ENCODE measurements at places on chromosomes 16 and 17.

DNA sequence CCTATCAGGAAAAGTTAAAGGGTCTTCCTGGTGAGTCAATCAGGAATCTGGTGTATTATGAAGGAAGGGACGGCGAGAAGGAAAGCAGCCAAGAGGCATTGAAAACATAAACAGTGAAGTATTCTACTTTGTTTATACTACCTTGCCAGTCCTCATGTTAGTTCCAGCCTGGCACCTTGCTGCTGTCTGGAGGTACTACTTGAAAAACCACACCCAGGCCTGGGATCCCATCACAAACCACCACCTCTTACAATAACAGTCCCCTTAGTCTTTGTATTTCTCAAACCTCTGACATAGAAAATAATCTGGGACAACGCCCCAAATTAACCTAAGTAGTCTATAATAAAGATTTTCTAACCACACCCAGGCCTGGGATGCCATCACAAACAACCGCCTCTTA is 676.7 kb upstream of the SOX9 start:
- DNase-seq: no peak

- no peak for DNase-seq
Measured at GRCh38 chr17:75722076-75722475, 817 bp downstream of the ITGB4 start.

DNA sequence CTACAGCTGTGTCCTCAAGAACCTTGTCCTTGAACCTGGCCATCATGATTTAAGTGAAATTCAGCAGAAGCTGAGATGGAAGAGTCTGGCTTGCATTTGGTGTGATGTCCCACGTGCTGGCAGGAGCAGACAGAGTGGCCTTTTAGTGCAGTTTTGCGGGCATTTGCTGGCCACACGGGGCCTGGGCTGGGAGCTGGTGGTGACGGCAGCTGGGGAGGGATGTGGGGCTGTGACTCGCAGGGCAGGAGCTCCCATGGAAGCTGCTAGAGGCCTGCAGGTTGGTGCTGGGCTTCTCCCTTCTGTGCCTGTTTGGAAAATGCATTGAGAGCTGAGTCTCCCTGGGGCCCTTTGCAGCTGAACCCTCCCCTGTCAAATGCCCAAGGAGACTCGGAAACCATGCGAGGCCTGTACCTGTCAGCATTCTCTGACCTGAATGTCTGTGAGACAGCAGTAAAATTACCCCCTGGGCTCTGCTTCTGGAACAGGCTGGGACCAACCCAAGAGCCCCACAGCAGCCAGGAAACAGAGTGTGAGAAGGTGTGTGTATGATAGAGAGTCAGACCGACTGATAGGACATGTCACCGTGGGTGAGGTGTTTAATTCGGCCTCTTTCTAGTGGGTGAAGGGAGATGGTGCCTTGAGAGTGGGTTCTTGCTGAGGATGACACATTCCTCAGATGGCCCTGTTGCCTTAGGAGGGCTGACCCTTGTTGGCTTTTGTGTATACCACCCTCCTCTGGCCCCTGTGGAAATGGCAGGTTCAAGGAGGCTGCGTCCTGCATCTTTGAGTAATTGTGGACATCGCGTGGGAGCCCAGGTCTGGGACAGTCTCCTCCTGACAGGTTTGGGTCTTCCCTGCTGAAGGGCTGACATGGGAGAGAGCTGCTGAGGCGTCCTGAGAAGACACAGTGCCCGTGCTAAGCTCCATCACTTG is 145.5 kb downstream of the MSI2 start:
- DNase-seq: no peak

DNA sequence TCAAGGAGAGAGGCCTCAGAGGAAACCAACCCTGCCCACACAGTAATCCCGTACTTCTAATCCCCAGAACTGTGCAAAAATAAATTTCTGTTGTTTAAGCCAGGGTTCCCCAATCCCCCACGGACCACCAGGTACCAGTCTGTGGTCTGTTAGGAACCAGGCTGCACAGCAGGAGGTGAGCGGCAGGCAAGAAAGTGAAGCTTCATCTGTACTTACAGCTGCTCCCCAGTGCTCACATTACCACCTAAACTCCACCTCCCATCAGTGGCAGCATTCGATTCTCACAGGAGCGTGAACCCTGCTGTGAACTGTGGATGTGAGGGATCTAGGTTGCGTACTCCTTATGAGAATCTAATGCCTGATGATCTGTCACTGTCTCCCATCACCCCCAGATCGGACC is 101.1 kb upstream of the CDC42EP4 start:
- DNase-seq: no peak

- DNase-seq: no peak
Measured at GRCh38 chr16:2719328-2720063, 528 bp downstream of the PRSS27 start.

DNA sequence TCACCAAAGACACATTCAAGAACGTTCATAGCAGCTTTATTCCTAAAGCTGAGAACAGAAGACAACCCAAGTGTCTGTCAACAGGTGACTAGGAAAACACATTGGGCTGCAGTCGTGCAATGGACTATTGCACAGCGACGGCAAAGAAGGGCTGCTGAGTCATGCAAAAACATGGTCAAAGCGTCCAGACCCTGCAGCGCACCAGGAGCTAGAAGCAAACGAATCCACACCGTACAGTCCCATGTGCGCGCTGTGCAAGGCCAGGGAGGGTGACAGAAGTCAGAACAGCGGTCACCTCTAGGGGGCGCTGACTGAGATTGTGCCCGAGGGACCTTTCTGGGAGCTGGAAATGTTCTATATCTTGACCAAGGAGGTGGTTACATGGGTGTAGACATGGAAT is 266.4 kb downstream of the MAF start:
- DNase-seq: peak; percentile 66

GRCh38 chr16:84341528-84342295 is 26.6 kb upstream of the ATP2C2 start:
- DNase-seq: no peak

DNA sequence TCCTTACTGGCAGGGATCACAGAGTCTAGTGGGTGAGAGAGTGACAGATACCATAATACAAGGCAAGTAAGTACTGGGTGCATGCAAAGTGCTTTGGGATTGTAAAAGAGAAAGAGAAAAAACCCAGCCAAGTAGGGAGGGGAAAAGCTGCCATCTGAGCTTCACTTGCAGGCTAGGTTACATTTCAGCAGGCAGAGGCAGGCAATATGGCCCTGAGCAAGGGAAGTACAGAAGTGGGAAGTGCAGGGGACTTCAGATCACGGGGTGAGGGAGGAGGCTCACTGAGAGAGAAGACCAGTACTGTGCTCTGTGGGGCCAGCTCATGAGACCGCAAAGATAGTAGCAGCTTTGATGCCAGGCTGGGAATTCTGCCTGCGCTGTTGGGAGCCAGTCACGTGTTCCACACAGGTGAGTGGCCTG is 230.6 kb downstream of the MSI2 start:
- no peak for DNase-seq

DNA sequence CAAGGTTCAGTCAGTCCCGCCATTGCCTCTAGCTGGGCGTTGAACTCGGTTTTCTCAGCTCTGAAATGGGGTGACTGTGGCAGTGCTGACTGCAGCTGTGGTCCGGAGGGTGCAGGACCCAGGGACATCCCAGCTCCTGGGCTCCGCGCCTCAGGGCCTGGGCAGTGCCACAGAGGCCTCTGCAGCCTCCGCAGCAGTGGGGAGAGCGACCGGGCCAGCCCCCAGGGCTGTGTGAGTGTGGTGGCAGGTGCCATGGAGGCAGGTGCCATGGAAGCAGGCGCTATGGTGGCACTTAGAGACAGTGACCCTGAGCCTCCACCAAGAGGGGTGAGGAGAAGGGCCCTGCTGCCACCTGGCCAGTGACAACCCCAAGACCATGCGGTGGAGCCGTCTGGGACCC is 30.9 kb downstream of the ZNF469 start:
- no peak for DNase-seq

DNA sequence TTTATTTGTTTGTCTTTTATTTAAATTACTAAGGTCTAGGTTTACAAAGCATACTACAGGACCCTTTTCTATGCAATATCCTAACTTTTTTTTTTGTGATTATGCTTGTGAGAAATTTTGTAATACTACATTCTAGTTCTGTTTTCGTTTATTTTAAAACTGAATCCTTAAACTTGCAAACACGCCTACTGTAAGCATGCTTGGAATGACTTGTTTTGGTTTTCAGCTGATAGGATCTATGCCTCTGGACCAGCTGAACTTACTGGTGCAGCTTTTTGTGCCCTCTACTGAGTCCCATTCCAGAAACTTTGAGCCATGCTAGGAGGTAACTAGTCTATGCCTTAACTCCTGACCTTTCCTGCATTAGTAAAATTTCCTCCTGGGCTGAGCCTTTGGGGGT is 6.0 kb downstream of the PDP2 start:
- DNase-seq: no peak

- no peak for DNase-seq
Measured at GRCh38 chr16:9003322-9003721, 39.6 kb upstream of the USP7 start.

- peak; percentile 43 for DNase-seq
Measured at GRCh38 chr17:50931144-50931908, 65.2 kb upstream of the TOB1 start.

DNA sequence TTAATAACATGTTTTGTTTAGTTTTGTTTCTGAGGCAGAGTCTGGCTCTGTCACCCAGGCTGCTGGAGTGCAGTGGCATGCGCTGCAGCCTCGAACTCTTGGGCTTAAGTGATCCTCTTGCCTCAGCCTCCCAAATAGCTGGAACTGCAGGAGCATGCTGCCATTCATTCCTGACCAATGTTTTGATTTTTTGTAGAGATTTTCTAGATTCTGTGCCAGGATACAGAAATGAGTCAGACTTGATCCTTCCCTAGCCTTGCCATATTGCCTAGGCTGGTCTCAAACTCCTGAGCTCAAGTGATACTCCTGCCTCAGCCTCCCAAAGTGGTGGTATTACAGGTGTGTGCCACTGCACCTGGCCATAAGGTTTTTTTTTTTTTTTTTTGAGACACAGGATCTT is 17.7 kb downstream of the TAOK1 start:
- DNase-seq: no peak

DNA sequence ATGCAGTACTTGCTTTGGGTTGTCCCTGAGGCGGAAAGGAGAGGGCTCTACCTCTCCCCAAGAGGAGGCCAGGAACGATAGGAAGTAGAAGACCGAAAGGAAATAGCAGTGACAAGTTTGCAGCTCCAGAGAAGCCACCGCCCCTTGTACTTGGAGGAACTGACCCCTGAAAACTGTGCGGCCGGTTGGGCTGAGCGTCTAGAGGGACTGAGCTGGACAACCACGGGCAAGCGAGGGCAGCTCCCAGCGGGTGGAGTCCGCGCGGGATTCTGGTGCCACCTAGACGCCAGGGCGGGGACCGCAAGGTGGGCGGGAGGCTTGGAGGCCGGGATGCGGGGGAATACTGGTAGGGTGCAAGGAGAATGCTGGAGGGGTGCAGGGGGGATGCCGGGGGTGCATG is 1.3 kb upstream of the SLC6A4 start:
- peak; percentile 47 for DNase-seq

DNA sequence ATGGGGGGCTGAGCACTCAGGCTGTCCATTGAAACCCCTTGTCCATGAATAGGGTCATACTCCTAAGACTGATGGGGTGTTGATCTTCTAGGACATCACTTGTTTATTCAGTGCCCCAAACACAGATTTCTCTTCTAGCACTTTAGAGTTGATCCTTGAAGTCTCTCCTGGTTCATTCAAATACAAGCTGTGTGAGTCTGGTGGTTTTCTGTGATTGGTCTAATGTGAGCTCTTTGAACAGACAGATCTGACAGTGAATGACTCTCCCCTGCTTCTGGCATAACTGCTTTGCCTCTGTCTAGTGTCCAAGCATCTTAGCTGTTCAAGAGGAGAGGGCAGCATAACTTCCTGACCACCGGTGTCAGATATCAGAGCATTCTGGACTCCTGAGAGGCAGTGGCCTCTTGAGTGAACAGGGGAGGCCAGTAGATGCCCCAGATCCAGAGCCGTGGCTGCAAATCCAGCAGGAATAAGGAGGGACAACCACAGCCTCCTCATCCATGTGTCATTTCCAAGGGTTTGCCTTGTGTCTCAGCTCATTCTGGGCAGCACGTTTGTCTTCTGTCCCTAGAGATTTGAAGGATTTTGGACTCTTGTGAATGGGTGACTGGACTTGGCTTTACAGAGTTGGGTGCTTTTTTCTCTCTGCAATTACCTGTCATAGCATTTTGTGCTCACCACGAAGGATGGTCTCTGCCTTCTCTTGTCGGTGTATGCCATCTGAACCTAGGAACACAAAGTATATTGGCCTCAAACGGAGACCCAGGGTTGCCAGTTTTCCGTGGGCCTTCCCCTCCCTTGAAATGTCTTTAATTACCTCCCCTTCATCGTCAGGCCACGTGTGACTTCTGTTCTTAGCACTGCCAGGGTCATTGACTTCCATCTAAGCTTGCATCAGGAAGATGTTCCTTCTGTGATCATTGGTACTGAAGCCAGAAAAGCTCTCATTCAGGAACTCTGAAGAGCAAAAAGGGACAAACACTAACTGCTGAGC is 13.9 kb upstream of the CLEC18C start:
- no peak for DNase-seq

DNA sequence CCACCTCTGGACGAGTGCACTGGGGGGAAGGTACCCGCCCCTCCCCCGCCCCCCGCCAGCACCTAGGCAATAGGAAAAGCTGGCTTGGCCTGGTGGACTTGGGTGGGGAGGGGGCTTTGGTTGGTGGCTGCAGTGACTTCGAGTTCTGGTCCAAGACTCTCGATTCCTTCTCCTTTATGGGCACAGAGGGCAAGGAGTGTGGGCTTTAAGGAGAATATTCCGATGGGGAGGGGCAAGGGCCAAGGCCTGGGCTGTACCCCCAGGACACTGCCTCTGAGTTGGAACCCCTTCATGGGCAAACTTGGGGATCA is 409 bp downstream of the ACSF2 start:
- no peak for DNase-seq

DNA sequence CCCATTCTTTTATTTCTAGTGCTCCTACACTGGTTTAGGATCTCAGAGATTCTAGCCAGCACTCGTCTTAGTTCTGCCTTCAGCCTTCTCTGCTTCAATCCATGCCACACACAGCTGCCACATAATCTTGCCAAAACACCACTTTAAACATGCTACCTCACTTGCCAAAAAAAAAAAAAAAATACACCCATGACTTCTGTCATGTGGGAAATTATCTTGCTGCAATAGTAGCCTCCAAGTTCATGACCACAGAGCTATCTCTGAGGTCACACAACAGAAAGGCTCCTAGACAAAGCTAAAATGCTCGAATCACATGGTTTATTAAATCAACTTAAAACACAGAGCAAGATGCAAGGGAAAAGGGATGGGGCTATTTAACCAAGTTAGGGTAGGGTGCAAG is 18.1 kb downstream of the FZD2 start:
- DNase-seq: no peak

GRCh38 chr17:74351552-74352210 is 10.0 kb downstream of the BTBD17 start:
- no peak for DNase-seq

Measured in activated CD4-positive, alpha-beta T cell treated with anti-CD3 and anti-CD28 coated beads, Interleukin-2, amount 50 U/mL, for 48 hours (primary cell).